Activated CD4-positive, alpha-beta T cell treated with anti-CD3 and anti-CD28 coated beads, Interleukin-2, amount 50 U/mL, for 1 hour (primary cell): ENCODE measurements at places on chromosomes 12 and 14.

DNA sequence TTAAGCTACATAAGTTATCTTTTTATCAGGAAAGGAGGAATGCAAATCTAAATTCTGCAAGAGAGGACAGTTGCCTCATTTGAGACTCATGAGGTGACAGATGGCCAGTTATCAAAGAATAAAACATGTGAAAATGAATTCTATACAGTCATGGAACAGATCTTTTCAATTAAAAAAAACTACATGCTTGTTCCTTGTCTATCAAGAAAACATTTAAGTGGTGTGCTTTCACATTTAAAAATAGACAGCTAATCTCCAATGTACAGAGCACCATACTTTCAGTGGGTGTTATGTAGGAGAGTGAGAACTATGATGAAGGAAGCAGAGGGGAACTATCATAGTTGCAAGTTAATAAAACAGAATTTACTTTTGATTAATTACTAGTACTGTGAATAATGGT is 76.7 kb upstream of the TTC7B start:
- no peak for DNase-seq

DNA sequence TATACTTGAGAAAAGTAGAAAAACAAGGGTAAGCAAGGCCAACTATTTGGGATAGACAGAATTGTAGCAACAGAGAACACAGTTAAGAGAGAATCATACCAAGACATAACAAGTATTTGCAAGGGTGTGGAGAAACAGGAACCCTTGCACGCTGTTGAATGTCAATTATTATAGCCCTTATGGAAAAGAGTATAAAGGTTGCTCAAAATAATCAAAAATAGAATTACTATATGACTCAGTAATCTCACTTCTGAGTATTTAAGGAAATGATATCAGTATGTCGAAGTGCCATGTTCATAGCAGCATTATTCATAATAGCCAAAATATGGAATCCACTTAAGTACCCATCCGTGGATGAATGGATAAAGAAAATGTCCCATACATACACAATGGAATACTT is 193.3 kb downstream of the PHLDA1 start:
- DNase-seq, result no peak

GRCh38 chr12:974271-974862 is 16.7 kb upstream of the ERC1 start:
- DNase-seq, result no peak

DNA sequence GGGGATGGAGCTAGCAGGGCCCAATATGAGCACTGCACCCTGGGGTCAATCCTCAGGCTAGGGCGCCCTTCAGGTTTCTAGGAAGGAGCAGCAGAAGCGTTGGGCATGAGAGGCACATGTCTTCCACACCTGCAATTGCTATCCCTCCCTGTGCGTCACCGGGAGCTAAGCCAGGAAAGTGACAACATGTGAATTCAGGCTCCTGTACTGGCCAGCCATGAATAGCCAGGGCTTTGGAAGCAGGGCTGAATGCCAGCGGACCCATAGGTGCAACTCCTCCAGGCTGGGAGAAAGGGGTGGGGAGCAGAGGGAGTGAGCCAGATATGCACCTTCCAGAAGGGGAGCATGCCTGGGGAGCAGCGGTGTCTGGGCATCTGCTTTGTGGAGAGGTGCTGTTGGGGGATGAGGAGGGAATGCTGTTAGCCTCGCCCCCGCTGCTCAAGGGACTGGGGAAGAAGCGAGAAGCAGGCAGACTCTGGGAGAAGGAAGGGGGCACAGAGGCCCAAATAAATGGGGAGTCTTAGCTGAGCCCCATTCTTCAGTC is 6.1 kb downstream of the HOXC5 start:
- no peak for DNase-seq

GRCh38 chr14:24071144-24071697 is at the start of gene CPNE6:
Gene CPNE6, plus strand, starts transcription at chr14:24071562. Its CDS starts 1,375 bp downstream, at chr14:24072937.
- no peak for DNase-seq

- no peak for DNase-seq
Observed at GRCh38 chr12:104049278-104049902, 597 bp downstream of the GLT8D2 start.

DNA sequence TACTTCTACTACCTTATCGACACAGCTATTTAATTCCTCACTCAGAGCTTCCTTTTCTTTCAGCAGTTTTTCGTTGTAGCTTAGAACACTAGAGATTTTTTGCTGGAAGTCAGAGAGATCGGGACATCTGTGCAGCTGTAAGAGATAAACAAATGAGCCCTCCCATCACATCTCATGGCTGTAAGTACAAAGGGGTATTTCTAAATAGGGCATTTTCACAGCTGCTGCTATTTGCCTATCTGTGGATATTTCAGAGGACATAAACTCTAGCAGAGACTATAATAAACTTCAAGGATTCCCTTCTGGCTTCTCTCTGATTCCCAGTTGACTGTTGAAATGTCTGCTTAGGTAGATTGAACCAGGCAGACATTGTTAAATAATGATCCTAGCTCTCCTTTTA is 76.1 kb upstream of the SAV1 start:
- DNase-seq, result no peak

GRCh38 chr14:55446127-55446736 is 5.8 kb upstream of the TBPL2 start:
- peak; percentile 39 for DNase-seq

DNA sequence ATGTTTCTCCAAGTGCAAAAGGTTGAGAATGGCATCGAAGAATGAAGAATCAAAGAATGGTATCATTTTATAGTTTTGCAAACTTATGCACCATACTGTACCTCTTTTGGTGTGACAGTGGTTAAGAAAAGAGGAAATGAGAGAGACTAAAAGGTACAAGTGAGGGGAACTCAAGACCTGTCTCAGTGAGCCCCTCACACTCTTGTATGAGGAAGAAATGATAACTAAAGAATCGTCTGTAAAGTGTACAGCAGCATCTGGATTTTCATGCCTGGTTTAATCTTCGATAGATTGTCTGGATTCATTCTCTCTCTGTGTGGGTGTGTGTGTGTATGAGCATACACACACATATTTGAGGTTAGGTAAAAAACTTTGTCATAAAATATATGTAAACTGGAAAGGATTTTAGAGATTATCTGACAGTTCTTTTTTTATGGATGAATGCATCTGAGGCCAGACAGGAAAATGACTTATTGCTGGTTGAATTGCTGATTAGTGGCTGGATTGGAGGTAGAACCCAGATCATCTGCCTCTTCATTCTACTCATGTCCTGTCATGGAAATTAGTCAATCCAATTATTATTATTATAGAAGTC is 16.0 kb upstream of the SLC38A2 start:
- DNase-seq, result no peak

DNA sequence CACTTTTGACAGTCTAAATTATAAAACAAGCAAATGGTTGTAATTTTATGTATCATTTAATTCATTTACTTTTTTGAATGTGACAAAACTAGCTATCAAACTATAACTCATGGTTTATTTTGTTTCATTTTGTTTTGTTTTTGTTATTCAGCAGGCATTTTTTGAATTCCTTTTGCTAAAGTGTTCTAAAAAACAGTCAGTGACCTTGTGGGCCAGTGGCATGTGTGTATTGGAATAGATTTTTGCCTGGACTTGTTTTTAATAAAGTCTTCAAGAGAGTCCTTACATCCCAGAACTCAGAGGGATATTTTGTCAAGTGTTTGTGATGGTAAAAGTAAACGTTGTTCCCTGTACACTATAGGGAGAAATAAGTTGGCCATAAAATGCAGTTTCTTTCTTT is 369.7 kb upstream of the SYT1 start:
- no peak for DNase-seq

- peak; percentile 56 for DNase-seq
Observed at GRCh38 chr12:55996201-55996714, 818 bp upstream of the SUOX start.

- DNase-seq, result no peak
Observed at GRCh38 chr14:101446387-101446969, 114.8 kb upstream of the DIO3 start.

DNA sequence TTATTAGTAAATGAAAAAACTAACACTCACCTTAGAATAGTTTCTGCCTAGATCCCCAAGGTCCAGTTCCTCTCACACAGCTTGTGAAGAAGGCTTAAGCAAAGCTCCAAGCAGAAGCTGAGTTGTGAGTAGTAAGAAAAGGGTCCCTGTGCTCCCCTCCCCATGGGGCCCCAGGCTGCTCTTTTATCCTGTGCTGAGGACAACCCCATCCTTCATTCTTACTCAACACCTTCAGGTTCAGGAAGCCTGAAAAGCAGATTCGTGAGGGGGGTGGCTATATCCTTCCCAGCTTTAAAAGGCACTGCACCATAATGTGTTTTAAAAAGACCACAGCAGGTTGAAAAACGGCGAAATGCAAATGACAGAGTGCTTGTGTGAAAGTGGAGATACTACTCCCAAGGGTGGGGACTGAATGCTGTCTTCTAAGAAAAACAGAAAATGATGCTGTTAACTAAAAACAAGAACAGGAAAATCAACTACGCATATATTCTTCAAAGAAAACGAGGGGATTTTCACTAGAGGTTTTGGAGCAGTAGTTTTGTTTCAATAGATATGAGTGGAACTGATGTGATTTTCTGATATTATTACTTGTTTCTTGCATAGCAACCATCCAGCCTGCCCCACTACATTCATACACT is 182.7 kb downstream of the KTN1 start:
- DNase-seq, result no peak

GRCh38 chr14:99348816-99349614 is 77.0 kb upstream of the BCL11B start:
- no peak for DNase-seq

GRCh38 chr12:128790221-128790620 is 33.5 kb downstream of the SLC15A4 start:
- DNase-seq, result no peak

DNA sequence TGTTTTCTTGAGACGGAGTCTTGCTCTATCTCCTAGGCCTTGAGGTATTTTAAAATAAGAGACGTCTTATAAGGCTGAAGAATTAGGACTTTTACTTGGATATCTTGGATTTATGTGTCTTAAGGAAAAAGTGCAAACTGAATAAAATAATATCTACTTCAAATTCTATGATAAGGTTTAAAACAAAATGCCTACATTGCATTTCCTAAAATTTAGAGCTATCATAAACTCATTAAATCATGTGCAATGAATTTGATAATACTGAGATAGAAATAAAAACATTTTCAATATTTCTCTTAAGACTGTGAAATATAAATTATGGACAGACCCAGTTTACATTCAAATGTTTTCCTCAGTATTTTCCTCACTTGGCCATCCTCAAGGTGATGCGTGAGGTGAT is 729.5 kb upstream of the LMO3 start:
- no peak for DNase-seq

GRCh38 chr12:77429426-77429825 is 364.1 kb upstream of the E2F7 start:
- no peak for DNase-seq

DNA sequence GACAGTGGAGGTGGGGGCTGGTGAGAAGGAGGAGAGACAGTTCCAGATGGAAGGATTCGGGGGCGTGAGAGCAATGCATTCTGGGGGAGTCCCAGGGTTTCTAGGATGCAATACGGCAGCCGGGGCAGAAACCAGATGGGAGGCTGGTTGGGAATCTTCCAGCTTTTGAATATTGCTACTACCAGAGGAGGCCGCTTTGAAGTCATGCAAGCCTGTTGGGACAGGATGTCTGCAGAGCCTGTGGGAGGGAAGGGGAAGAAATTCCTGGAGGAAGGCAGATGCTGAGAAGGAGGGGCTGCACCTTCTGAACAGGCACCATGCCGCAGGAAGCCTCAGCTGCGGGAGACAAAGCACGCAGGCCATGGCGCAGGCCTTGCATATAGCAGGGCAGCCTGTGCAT is 105.4 kb downstream of the APAF1 start:
- no peak for DNase-seq

- no peak for DNase-seq
Observed at GRCh38 chr14:105464501-105464900, 10.1 kb upstream of the CRIP2 start.

- no peak for DNase-seq
Observed at GRCh38 chr14:100836941-100837804, 11.3 kb downstream of the MEG3 start.
